ENCODE measurements at places on chromosomes 2 and 18.

DNA sequence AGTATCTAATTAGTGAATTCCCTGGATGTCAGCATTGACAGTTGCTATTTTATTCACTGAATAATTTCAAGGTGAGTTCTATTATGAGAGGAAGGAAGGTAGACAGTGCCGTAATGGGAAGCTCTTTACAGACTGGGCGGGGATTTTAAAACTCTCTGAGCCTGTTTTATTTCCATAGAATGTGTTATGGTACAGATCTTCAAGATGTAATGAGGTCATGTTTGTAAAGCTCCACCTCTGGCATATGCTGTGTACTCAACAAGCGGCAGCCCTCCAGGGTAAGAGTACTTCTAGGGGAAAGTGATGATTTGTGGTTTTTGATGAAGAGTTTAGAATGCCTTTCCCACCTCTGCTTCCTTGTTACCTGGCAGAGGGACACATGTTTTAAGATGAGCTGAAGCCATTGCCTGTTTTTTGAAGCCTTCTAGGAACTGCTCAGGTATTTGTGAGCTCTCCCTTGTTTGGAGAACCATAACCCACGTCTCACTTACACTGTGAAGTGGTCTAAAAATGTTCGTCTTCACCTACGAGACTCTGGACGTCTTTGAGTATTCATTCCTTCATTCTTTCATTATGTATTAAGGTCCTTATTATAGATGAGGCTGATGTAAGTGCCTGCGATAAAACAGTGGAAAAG is 251.2 kb downstream of the PTGR3 start:
- no peak for DNase-seq

DNA sequence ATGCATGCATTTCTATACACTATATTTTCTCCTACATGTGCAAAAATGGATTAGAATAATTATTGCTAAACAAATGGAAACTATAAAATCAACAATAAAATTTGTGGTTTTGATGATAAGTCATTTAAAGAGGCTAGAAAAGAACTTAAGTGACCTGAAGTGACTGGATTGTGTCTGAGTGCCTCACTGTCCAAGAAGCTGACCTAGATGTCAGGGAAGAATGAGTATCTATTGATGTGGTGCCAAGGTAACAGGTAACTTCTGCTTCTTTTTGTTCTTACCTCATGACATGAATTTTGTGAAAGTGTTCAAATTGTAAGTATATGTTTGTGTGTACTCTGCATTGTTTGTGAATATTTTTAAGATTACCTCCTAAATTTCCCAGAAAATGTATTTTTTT is 1623.9 kb upstream of the ACVR2A start:
- DNase-seq, result no peak

GRCh38 chr2:10054976-10055375 is 11.6 kb downstream of the KLF11 start:
- DNase-seq, result no peak

DNA sequence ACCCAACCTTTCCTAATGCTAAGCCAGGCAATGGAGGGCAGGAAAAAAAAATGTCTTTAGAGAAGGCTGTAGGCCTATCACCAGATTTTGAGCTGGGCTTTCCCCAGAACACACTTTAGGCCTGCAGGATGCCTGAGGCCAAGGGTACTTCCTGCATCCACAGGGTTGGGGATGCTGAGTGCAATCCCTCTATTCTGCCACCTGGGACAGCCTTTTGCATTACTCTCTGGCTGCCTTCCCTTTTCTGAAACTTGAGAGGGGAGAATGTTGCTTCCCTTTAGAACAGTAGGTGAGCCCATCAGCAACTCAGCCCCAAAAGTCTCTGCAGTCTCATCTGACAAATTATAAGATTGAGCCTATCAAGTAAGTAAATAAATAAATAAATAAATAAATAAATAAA is 195.2 kb downstream of the SLC8A1 start:
- DNase-seq, result no peak

DNA sequence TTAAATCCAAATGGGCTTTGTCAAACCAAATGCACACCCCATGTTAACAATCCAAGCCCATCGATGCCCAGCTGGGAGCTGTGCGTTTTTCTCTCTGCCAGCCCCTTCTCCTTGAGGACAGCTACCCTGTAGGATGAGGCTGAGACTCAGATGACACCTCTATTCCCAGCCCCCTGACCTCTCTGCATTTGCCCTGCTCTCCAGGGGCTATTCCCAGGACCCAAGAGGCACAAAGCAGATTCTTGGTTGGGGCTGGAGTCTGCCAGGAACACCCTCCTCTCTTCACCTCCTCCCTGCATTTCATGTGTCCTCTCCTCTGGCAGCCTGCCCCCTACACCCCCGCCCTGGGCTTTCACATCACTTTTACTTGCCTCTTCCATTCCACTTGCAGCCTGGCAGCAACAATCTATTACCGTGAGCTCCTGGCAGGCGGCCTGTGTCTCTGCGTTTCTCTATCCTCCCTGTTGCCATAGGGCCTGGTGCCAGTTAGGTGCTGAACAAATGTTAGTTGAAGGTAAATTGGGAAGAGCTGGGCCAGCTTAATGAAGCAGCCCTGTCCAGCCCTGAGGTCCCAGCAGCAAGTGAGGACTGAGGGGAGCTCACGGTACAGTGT is 51.8 kb downstream of the ADD2 start:
- no peak for DNase-seq

- DNase-seq, result no peak
Observed at GRCh38 chr2:120863146-120863545, 127.5 kb downstream of the GLI2 start.

All from stimulated activated CD8-positive, alpha-beta memory T cell treated with anti-CD3 and anti-CD28 coated beads, Interleukin-4, amount 100 ng/mL, for 4 hours (primary cell).